ENCODE measurements at places on chromosomes 2 and 18.

- DNase-seq, result no peak
Observed at GRCh38 chr2:222196159-222196558, 102.6 kb downstream of the PAX3 start.

GRCh38 chr18:48009116-48009745, 78.8 kb upstream of the SMAD2 start:
- no peak for DNase-seq

GRCh38 chr2:207487650-207488311, 42.0 kb upstream of the CREB1 start:
- no peak for DNase-seq

GRCh38 chr2:8922431-8922830, 81.1 kb downstream of the MBOAT2 start:
- DNase-seq, result no peak

DNA sequence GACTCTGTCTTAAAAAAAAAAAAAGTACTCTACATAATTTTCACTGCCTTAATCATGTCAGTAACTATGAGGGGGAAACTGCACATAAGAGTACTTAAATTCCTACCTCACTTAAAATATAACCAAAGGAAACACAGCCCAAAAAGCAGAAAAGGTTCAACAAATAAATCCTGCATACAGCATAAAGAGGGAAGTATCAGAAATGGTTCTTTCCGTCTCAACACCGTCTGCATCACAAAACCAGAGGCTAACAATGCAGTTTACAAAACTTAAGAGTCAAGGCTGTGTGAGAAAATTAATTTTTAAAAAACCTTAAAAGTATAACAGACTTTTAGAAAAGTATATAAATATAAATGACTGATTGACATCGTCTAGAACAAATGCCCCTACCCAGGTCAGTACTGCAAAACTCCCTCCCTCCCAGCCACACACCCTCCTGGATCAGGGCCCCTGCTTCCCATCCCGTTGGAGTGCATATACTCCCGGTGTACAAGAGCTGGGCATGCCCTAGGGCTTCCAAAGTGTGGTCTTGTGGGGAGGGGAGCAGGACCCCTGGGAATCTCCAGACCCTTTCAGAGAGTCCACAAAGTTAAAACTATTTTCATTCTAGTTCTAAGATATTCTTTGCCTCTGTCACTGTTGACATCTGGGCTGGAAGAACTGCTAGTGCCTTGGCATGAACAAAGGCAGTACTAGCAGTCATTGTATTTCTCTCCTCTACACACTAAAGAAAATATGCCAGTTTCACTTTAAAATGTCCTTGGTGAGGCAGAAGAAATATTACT, 67.0 kb upstream of the SERTAD2 start:
- no peak for DNase-seq

- no peak for DNase-seq
Observed at GRCh38 chr2:68158134-68158447, 403 bp downstream of the PNO1 start.

DNA sequence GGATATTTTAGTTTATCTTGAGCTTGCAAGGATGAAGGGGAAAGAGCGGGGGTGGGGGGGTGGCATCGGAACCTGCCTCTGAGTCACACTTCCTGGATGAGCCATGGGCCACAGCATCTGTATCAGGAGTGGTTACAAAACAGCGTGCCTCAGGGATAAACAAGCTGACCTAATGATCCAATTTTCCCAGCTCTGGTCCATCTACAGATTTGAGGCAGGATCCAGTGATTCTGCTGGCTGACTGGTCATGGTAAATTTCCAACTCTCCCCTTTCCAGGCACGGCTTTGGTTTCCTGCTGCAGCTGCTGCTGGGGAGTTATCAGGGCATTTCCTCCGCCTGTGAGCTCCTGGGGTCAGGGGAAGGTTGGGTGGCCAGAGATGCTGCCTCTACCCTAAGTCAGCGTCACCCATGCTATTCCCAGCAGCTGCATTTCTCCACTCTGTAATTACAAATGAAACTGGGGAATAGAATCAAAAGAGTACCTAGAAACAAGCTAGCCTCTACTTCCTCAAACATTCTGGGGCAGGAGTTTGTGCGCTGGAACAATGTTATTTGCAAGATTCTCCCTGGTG, 4.7 kb upstream of the HPCAL1 start:
- no peak for DNase-seq

GRCh38 chr2:105081006-105081601, 43.2 kb downstream of the MRPS9 start:
- DNase-seq, result no peak

DNA sequence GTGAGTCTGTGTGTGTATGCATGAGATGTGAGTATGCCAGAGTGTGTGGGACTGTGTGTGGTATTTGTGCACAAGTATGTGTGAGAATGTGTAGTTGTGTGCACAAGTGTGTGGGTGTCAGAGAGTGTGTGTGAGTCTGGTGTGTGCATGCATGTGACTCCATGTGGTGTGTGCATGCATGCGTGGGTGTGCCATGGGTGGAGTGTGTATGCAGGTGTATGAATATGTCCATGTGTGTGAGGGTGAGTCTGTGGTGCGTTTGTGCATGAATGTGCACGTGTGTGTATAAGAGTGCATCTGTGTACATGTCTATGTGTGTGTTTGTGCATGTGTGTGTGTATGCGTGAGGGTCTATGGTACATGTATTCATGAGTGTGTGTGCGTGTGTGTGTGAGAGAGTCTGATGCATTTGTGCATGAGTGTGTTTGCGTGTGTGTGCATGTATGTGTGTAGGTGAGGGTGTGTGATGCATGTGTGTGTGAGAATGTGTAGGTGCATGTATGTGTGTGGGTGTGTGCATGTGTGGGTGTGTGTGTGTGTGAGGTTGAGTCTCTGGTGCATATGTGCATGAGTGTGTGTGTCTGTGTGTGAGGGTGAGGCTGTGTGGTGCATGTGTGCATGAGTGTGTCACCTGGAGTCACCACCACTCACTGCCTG, 226.8 kb downstream of the LDLRAD4 start:
- DNase-seq, result no peak

GRCh38 chr18:26765498-26765897, 100.0 kb downstream of the AQP4 start:
- no peak for DNase-seq
